ENCODE measurements at places on chromosomes 16 and 17. TPM values are rescaled to one million over a fixed set of nuclear protein-coding genes. Genes with fewer than 3 reads are reported as not detected.

- no peaks in the 10 kb centered on the region for H3K36me3 ChIP-seq
- peak within 1 kb of the TSS; percentile 82 for H3K27ac ChIP-seq
- DNase-seq, result no peak
- peaks cover 41% of the 10 kb centered on the region for H3K4me1 ChIP-seq
- H3K27me3 ChIP-seq, result peaks cover 8% of the 10 kb centered on the region
Measured at GRCh38 chr17:48728232-48729231, at the start of gene HOXB13. TSS of gene HOXB13 (minus strand) at chr17:48728750. CDS start at chr17:48728593, 157 bp downstream.

DNA sequence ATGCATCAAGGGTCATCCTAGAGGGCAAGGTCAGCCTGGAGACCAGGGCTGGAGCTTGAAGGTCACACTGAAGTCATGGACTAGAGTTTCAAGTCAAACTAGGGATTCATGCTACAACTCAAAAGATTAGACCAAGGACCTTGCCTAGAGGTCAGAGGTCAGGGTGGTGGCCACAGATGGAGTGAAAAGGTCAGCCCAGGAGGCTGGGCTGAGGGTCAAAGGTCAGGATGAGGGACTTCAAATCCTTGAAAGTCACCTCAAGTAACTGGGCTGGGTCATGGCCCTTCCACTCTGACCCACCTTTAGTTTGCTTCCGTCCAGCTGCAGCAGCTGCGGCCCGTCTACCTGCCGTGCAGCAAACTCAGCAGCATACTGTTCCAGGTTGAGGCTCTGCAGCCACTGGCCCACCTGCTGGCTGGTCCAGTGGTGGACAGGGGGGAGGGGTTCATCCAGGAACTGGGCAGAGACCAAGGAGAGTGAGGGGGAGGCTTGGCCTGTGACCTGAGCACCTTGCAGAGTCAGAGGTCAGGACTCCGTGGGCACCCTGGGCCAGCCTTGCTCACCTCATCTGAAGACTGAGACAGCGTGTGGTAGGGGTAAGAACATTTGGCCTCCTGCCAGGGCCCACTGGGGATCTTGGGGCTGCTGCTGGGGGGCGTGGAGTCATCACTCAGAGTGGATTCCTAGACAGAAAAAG, 16.2 kb downstream of the SAMD14 start:
- DNase-seq, result no peak
- no peak overlapping the region for H3K27ac ChIP-seq
- no peaks in the 10 kb centered on the region for H3K27me3 ChIP-seq
- no peak overlapping the region for H3K4me3 ChIP-seq

- no peak overlapping the region for H3K4me3 ChIP-seq
- no peaks in the 10 kb centered on the region for H3K36me3 ChIP-seq
- no peaks in the 10 kb centered on the region for H3K4me1 ChIP-seq
- H3K27ac ChIP-seq, result no peak overlapping the region
- H3K27me3 ChIP-seq, result no peaks in the 10 kb centered on the region
Measured at GRCh38 chr16:54587176-54587515, 300.6 kb upstream of the IRX3 start.

DNA sequence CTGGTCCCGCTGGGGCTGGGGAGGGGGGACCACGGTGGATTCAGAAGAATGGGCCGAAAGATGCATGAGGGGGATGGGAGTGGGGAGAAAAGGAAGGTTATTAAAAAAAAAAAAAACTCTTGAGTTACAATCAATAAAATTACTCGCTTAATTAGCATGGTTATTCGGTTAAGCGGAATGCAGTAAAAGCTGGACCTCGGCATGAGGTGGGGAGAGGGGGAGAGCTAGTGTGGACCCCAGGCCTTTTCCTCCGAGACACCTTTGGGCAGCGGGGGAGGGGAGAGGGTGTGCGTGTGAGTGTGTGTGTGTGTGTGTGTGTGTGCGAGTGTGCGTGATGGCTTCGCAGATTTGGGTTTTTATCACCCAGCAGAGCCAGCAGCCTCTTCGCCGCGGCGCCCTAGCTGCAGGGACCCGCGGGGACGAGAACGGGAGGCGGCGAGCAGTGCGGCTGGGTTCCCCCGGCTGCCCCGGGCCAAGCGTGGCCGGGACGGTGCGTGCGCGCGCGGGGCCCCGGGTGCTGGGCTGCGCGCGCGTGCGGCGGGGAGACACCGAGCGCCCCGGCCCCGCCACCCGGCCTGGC, 3.7 kb downstream of the BAHCC1 start:
- peak overlapping the region; percentile 95 for H3K27ac ChIP-seq
- H3K4me1 ChIP-seq, result peaks cover 57% of the 10 kb centered on the region
- no peaks in the 10 kb centered on the region for H3K36me3 ChIP-seq
- no peaks in the 10 kb centered on the region for H3K27me3 ChIP-seq
- peak overlapping the region; percentile 76 for H3K4me3 ChIP-seq

DNA sequence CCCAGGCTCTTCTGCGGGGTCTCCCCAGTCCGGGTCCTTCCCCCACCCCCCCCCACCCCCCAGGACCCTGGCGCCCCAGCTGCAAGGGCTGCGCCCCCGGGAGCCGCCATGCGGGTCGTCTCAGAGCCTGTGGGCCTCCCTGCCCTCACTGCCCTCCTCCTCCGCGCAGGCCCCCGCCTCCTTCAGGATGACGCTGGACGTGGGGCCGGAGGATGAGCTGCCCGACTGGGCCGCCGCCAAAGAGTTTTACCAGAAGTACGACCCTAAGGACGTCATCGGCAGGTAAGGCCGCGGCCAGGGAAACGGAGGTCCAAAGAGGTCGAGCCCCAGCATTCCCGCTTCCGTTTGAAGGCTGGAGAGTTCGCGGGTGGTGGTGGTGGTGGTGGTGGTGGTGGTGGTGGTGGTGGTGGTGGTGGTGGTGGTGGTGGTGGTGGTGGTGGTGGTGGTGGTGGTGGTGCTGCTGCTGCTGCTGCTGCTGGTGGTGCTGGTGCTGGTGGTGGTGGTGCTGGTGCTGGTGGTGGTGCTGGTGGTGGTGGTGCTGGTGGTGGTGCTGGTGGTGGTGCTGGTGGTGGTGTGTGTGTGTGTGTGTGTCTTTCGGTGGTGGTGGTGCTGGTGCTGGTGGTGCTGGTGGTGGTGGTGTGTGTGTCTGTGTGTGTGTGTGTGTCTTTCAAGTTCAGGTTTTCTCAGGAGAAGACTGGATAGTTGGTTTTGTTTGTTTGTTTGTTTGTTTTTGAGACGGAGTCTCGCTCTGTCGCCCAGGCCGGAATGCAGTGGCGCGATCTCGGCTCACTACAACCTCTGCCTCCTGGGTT, 615 bp downstream of the PHKG2 start:
- H3K36me3 ChIP-seq, result peaks cover 18% of the 10 kb centered on the region

TBC1D24 gene
- total RNA-seq, result 9.6 TPM

Measured in vagina (tissue), 2 donors.